Stimulated activated CD8-positive, alpha-beta memory T cell treated with anti-CD3 and anti-CD28 coated beads, Interleukin-2, amount 100 ng/mL, for 1 hour (primary cell): ENCODE measurements at places on chromosomes 2 and 18.

- no peak for DNase-seq
Observed at GRCh38 chr2:83827618-83828017, 631.5 kb downstream of the SUCLG1 start.

DNA sequence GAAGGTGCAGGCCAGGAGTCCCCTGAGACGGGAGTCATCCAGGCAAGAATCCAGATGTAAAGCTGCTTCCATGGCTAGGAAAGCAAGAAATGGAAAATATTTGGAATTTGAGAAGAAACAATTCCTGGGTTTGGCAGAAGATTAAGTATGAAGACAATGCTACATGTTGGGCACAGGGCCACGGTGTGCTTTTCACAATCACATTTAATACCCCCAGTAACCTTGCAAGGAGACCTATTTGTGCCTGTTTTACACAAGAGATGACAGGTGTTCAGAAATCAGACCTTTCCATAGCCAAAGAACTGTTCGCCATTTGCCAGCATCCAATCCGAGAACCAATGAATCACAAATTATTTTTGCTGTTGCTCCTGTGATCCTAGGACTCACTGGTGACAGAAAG is 50.5 kb downstream of the KCTD1 start:
- no peak for DNase-seq

DNA sequence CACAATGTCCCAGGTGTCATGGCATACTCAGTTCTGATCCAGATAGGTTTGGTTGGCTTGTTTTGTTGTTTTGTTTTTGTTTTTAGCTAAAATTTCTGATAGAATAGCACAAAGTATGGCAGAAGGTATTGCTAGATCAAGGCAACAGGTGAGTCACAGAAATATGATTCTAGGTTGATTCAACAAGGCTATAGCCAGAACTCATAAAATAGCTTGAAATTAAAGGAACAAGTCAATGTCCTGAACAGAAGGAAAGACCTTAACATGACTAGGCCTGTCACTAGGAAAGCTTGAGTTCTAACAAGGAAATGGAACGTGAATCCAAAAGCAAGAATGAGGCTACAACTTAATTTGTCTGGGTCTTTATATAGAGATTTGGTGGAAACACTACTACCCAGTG is 157.1 kb downstream of the GALNT3 start:
- DNase-seq = no peak

GRCh38 chr2:231590614-231591013 is 2.0 kb upstream of the TEX44 start:
- DNase-seq = no peak

- DNase-seq = no peak
Observed at GRCh38 chr2:101998896-101999789, 7.4 kb downstream of the IL1R2 start.

DNA sequence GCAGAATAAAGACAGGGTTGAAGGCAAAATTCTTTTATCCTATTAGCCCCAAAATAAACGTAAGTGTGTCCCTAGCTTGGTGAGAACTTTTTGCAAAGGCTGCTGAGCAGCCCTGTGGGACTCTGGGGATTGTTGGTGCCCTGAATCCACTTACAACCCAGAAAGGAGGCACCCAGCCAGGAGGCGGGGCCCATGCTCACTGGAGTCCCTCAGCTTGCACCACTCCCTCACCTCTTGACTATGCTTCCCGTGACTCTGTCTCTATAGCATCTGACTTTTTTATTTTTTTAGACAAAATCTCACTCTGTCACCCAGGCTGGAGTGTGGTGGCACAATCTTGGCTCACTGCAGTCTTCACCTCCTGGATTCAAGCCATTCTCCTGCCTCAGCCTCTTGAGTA is 15.8 kb upstream of the COL6A3 start:
- no peak for DNase-seq

DNA sequence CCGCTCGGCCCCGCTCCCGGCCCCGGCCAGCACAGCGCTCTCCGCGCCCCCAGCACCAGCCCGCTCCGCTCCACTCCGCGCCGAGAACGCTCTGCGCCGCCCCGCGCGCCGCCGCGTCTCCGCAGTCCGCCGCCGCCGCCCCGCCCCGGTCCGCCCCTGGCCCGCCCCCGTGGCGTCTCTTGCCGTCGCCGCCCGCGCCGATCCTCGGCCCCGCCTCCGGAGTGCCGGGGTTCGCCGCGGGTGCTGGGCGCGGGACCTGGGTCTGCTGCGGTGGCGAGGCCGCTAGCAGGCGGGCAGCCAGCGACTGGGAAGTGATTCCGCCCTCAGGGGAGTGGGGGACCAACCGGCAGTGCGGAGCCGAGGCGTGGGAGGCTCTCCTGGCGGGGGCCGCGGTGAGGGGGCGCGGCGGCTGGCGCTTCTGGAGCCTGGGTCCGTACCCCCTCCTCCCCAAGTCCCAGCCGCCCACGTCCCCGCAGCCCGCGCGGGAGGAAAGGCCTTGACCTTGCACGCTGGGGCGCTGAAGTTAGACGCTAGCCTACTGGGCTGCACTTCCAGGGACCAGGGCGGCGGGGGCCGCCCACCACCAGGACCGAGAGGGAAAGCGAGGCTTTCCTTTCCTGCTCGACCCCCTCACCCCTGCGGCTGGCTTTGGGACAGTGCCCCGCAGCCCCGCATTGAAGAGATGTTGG is at the start of gene HS6ST1:
Gene HS6ST1, minus strand, starts transcription at position 93 of the 689 bp plus-strand sequence. CDS start 305 bp downstream, outside the sequence.
- DNase-seq = peak; percentile 85

GRCh38 chr2:215746226-215746886 is 267.0 kb downstream of the MREG start:
- no peak for DNase-seq
